HepG2 (cell line): ENCODE measurements at places on chromosomes 2 and 18. TPM values are rescaled to one million over a fixed set of nuclear protein-coding genes. Genes with fewer than 3 reads are reported as not detected.

Gene CAPN14
- total RNA-seq: not detected in 2 replicates

Gene GAREM2
- total RNA-seq: 0.31 and 0.38 TPM in 2 replicates

DNA sequence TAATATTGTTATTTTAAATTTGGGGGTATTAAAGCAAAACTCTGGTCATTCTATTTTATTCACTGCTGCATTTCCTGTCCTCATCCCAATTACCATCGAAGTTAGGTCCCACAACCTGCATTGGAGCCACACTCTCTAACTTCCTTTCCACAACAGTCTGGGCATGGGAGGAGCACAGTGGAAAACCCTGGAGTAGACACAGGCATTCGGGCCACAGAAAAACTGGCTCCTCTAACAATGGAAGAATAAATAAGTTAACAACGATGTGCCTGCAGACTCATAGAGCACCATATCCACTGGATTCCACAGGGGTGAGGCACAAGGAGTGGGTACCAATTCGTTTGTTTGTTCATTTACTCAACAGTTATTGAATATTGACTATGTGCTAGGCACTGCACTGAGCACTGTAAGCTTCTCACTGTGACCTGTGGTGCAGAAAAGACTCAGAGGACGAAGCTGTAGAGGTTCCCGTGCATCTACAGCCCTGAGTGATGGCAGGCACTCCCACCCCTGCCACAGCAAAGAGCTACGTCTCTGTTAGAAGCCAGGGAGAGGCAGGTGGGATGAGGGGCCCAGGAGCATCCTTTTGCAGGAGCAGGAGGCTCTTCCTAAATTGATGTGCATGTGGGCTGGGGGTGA lies 154.2 kb upstream of the PGAP1 start:
- DNase-seq: no peak
- H3K4me1 ChIP-seq: no peaks in the 10 kb centered on the region
- no peak overlapping the region for H3K4me3 ChIP-seq
- no peak overlapping the region for H3K27ac ChIP-seq

- DNase-seq: peak; percentile 60
- no peak overlapping the region for H3K4me3 ChIP-seq
- no peaks in the 10 kb centered on the region for H3K36me3 ChIP-seq
- H3K4me1 ChIP-seq: 0 out of 2 replicates have a peak, but pooled peaks cover 9% of the 10 kb centered on the region
- H3K27ac ChIP-seq: no peak overlapping the region
Measured at GRCh38 chr2:236180831-236181453, 12.8 kb upstream of the GBX2 start.

GRCh38 chr2:25322312-25322711 lies 19.4 kb downstream of the DNMT3A start:
- no peak overlapping the region for H3K4me3 ChIP-seq
- no peak overlapping the region for H3K27ac ChIP-seq
- no peaks in the 10 kb centered on the region for H3K4me1 ChIP-seq
- H3K27me3 ChIP-seq: no peaks in the 10 kb centered on the region
- no peaks in the 10 kb centered on the region for H3K36me3 ChIP-seq
- DNase-seq: no peak

GRCh38 chr2:3041841-3042600 lies 335.6 kb downstream of the EIPR1 start:
- H3K27me3 ChIP-seq: peaks cover 3% of the 10 kb centered on the region
- no peak overlapping the region for H3K27ac ChIP-seq
- peaks cover 24% of the 10 kb centered on the region for H3K4me1 ChIP-seq
- H3K4me3 ChIP-seq: no peak overlapping the region

DNA sequence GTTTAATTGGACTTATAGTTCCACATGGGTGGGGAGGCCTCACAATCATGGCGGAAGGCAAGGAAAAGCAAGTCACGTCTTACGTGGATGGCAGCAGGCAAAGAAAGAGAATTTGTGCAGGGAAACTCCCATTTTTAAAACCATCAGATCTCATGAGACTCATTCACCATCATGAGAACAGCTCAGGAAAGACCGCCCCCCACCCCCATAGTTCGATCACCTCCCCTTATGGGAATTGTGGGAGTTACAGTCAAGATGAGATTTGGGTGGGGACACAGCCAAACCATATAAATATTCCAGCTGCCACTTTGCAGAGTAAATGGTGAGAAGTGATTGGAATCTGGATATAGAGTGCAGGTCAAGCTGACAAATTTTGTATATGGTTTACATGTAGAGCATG lies 187.4 kb downstream of the ARL4C start:
- H3K27ac ChIP-seq: no peak overlapping the region
- no peaks in the 10 kb centered on the region for H3K4me1 ChIP-seq
- no peaks in the 10 kb centered on the region for H3K36me3 ChIP-seq
- H3K4me3 ChIP-seq: no peak overlapping the region
- DNase-seq: no peak

DNA sequence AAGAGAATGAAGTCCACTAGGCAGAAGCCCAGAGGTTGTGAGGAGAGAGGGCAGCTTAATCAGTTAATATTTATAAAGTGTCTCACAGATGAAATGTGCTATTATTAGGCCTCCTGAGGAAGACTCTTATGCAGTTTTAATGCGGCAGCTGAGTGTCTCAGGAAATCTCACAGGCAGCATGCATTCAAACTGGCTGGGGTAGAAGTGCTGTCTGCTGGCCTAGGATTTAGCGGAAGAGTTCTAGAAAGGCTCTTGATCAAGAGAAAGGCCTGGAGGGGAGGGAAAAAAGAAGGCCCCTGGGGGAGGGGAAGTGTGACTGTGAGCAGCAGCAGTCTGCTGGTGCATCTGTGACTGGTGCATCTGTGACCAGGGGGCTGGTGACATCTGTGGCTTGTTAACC lies 133.0 kb downstream of the FSHR start:
- H3K4me3 ChIP-seq: no peak overlapping the region
- H3K36me3 ChIP-seq: no peaks in the 10 kb centered on the region
- no peaks in the 10 kb centered on the region for H3K27me3 ChIP-seq
- no peak for DNase-seq

DNA sequence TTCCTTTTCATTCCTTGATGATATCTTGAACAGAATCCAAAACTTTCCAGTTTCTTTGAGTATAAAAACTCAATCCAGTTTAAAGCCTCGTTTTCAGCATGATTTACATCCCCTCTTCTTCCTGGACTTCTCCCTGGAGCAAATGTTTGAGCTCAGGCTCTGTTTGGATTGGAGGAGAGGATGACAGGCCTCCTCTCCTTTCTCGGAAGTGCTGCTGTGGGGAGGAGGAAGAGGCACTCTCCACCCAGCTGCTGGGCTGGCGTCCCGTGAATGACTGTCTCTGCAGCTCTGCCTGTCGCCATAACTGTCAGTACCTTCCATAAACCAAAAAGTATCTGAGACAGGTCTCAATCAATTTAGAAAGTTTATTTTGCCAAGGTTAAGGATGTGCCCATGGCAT lies 238.2 kb upstream of the AGAP1 start:
- DNase-seq: no peak
- no peaks in the 10 kb centered on the region for H3K27me3 ChIP-seq
- H3K27ac ChIP-seq: no peak overlapping the region
- no peaks in the 10 kb centered on the region for H3K4me1 ChIP-seq
- H3K36me3 ChIP-seq: no peaks in the 10 kb centered on the region
- no peak overlapping the region for H3K4me3 ChIP-seq

DNA sequence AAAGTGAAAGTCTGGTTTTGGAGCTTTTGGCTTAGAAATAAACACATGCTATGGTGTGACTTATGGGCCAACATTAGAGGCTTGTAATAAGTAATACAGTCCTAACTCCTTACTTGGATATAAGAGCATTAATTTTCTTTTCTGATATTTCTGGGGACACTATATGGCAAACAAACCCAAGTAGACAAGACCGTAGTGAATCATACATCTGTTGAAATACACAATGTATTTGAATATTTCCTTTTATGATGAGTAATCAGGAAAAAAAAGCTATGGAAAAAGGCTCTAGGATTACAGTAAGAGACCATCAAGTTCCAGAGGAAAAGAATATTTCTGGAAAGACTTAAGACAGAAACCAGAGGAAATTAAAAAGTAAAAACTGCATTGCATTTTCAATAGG lies 146.0 kb upstream of the CYP26B1 start:
- H3K27me3 ChIP-seq: no peaks in the 10 kb centered on the region
- H3K27ac ChIP-seq: no peak overlapping the region
- H3K36me3 ChIP-seq: no peaks in the 10 kb centered on the region
- no peaks in the 10 kb centered on the region for H3K4me1 ChIP-seq
- no peak overlapping the region for H3K4me3 ChIP-seq

DNA sequence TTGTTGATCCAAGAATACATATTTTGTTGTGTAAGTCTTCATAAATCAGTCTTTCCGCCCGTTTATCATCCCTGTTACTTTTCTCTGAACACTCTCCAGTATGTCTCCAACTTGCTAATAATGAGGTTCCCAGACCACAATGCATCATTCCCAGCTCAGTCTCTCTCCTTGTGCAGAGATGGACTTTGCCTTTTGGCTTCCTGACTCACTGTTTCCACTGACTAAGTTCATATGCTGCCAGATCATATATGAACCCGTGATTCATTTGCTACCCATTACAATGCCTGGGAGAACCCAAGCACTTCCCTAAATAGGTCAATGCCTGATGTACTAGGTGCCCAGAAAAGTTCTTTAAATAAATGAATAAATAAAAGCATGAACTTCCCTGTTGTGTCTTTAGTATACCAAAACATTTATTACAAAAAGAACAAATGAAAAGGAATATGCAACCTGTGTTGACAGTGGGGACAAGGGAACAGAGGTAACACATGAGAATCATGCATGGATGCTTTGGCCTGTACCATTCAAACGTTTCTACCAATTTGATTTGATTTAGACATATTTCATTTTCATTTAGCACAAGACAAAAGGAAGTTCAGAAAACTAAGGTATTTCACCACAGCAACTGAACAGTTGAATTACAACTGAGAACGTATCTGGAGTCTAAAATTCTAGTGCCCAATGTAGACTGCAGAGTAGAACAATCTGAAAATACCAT lies 215.4 kb upstream of the HNRNPA3 start:
- H3K4me3 ChIP-seq: no peak overlapping the region
- peaks cover 10% of the 10 kb centered on the region; the same call in 1 of the 2 replicates for H3K4me1 ChIP-seq
- no peaks in the 10 kb centered on the region for H3K27me3 ChIP-seq
- peak; percentile 80 for DNase-seq
